ENCODE measurements at places on chromosomes 2 and 18.

DNA sequence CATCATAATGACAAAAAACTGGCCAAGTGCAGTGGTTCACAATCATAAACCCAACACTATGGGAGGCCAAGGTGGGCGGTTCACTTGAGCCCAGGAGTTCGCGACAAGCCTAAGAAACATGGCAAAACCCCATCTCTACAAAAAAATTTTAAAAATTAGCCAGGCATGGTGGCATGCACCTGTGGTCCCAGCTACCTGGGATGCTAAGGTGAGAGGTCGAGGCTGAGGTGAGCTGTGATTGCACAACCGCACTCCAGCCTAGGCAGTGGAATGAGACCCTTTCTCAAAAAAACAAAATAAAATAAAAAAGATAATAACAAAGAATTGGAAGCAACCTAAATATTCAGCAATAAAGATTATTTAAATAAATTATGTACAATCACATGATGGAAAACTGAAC, 21.8 kb downstream of the PSTPIP2 start:
- DNase-seq, result no peak

- DNase-seq, result no peak
These were observed 322.1 kb downstream of the EN1 start for GRCh38 chr2:118525346-118525745.

- no peak for DNase-seq
These were observed 112.9 kb downstream of the CLIP4 start for GRCh38 chr2:29227935-29228675.

DNA sequence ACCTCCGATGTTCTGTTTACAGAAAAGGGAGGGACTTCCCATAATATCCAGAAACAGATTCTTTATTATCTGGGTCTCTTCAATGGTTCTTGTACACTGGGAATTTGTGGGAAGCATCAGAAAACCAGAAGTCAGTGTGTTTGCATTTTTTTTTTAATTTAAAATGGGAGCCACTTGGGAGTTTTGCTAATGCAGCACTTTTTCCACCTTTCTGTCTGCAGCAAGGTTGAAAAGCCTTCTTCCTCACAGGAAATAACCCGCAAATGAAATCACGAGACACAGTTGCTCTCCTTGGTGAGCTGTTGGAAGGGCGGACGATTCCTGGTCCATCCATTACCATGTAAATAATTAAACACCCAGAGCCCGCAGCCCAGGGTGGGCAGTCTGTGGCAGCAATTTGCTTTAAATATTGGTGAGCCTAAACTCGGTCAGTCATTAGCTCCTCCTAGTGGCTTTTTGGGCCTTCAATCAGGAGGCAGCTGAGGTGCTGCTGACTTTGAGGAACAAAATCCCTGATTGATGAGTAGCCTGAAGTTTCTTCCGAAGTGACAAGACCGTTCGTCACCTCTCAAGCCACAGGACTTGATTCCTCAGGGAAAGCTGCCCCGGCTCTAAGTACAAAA, 471.5 kb downstream of the EPHA4 start:
- no peak for DNase-seq

- DNase-seq, result no peak
These were observed 153.6 kb upstream of the CBLN2 start for GRCh38 chr18:72697706-72698105.
